Chondrocyte (in vitro differentiated cells): ENCODE measurements at places on chromosomes 6 and 20. TPM values are rescaled to one million over a fixed set of nuclear protein-coding genes. Genes with fewer than 3 reads are reported as not detected.

KLHDC3 gene
- total RNA-seq = 66.3 to 96.9 TPM (median 90.3 TPM) in 3 replicates

HSPA1A gene
- total RNA-seq = 23.0 to 46.3 TPM (median 46.2 TPM) in 3 replicates

CST2 gene
- not detected in 3 replicates for total RNA-seq

ROS1 gene
- total RNA-seq = not detected in 3 replicates

CASS4 gene
- 0.10 to 0.39 TPM in 2 of 3 replicates, not detected in the other for total RNA-seq

SPATS1 gene
- total RNA-seq = not detected in 3 replicates

DNA sequence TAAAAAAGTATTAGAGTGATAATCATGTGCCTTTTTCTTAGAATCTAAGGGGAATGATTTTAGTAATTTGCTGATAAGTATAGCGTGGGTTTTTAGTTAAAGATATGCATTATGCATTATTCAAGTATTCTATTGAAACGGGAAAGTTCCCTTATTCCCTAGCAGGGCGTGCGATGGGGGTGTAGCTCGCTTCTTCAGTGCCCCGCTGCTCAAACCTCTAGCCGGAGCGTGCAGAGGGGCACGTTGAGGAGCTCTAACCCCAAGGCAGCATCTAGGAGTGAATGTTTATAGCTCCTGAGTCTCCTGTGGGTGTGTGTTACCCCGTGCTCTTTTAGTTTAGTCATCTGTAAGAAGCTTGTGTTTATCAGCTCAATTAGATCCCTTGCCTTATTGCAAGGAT, 1339.5 kb upstream of the MAP3K7 start:
- no peak overlapping the region for H3K27ac ChIP-seq
- no peaks in the 10 kb centered on the region for H3K4me1 ChIP-seq
- no peaks in the 10 kb centered on the region for H3K27me3 ChIP-seq
- H3K4me3 ChIP-seq = no peak overlapping the region

GRCh38 chr6:166553563-166554271, 32.8 kb downstream of the RAMACL start:
- H3K4me1 ChIP-seq = peaks cover 69% of the 10 kb centered on the region
- H3K36me3 ChIP-seq = peaks cover 1% of the 10 kb centered on the region
- H3K4me3 ChIP-seq = no peak overlapping the region
- no peak for DNase-seq

DNA sequence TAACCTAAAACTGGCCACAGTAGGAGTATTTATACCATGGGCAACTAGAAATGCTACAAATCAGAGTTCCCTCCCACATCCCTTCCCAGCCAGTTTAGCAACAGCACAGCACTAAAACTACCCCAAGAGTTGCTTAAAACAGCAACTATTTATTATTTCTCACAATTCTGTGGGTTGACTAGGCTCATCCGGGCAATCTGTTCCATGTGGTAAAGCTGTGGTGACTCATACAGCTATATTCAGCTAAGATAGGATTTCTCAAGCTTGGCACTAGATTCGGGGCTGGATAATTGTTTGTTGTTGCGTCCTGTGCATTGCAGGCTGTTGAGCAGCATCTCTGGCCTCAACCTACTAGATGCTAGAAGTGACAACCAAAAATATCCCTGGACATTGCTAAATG, 8.6 kb upstream of the HECA start:
- H3K27ac ChIP-seq = peak overlapping the region; percentile 42
- peaks cover 24% of the 10 kb centered on the region for H3K4me1 ChIP-seq
- no peaks in the 10 kb centered on the region for H3K36me3 ChIP-seq
- no peak overlapping the region for H3K4me3 ChIP-seq
- H3K27me3 ChIP-seq = no peaks in the 10 kb centered on the region

DNA sequence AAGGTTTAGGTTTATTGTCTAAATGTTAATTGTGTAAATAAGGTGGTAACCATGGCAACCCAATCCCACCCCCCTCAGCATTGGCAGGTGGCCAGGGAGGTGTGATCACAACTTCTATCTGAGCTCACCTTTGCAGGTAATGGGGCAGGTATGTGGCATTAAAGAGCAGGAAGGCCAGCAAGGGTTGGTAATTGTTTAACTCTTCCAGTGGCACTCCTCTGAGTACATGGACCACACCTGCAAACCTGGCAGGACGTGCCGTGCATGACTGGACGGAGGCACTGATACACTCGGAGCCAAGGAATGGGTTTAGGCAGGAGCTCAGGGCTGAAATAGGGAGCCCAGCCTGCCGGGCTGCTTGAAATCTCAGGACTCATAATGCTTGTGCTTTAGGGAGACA, 107.0 kb upstream of the BMP2 start:
- no peak overlapping the region for H3K27ac ChIP-seq
- peaks cover 8% of the 10 kb centered on the region for H3K4me1 ChIP-seq
- H3K27me3 ChIP-seq = no peaks in the 10 kb centered on the region
- no peaks in the 10 kb centered on the region for H3K36me3 ChIP-seq
- H3K4me3 ChIP-seq = no peak overlapping the region
- DNase-seq = no peak

DNA sequence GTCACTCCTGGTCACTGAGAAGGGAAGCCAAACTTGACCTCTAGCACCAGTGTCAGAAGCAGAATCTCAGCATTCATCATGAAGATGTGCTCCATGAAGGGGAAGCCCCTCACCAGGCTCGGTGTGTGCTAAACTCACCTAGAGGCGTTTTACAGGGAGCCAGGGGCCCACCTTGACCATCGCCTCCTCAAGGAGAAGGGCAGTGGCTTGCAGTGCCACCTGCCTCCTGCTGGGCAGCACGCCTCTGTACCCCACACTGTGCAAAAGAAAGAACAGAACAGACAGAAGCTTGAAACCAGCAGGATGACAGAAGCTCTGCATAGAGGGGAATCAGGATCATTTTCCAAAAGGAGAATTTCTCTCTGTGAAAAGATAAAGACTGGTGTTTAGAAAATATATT, 39.7 kb downstream of the NOX3 start:
- H3K36me3 ChIP-seq = no peaks in the 10 kb centered on the region
- H3K27me3 ChIP-seq = no peaks in the 10 kb centered on the region
- no peak overlapping the region for H3K4me3 ChIP-seq
- H3K27ac ChIP-seq = no peak overlapping the region
- DNase-seq = no peak

DNA sequence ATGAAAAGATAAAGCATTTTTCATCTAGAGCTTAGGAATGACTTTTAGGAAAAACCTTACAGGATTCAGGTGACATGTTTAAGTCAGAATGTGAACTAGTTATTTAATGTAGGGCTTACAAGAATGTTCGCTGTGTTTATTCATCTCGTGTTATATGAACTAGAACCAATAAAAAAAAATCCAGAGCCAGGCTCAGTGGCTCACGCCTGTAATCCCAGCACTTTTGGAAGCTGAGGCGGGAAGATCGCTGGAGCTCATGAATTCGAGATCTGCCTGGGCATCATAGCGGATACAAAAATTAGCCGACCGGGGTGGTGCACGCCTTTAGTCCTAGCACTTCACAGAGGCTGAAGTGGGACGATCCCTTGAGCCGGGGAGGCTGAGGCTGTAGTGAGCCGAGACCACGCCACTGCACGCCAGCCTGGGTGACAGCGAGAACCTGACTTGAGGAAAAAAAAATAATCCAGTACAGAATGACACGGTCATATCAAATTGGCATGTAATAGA, 46.3 kb downstream of the OR2B2 start:
- H3K4me1 ChIP-seq = peaks cover 31% of the 10 kb centered on the region
- peak overlapping the region; percentile 83 for H3K4me3 ChIP-seq
- peak overlapping the region; percentile 76 for H3K27ac ChIP-seq

DNA sequence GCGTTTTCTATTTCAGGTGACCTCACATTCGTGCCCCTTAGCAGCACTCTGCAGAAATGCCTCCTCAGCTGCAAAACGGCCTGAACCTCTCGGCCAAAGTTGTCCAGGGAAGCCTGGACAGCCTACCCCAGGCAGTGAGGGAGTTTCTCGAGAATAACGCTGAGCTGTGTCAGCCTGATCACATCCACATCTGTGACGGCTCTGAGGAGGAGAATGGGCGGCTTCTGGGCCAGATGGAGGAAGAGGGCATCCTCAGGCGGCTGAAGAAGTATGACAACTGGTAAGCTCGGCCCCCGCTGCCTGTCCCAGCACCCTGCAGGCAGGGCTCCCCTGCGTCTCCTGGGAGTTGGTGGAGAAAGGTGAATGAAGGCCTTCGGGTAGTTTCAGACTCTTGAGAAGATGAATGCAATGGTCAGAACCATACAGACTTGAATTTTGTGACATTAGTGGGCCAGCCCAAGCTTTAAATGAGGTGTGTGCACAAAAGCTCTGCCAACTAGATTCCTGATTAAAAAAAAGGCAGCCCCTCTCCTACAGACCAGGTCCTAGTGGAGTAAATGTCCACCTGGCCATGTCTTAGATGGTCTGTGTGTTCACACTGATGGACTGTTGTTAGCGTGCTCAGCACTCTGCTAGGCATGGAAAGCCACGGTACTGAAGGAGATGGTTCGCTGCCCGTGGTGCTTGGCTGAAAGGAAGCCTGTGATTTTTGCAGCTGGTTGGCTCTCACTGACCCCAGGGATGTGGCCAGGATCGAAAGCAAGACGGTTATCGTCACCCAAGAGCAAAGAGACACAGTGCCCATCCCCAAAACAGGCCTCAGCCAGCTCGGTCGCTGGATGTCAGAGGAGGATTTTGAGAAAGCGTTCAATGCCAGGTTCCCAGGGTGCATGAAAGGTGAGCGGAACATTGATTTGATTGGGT, 708 bp downstream of the PCK1 start:
- H3K27ac ChIP-seq = no peak overlapping the region
- peaks cover 48% of the 10 kb centered on the region for H3K27me3 ChIP-seq
- no peaks in the 10 kb centered on the region for H3K4me1 ChIP-seq
- H3K36me3 ChIP-seq = no peaks in the 10 kb centered on the region
- H3K4me3 ChIP-seq = no peak overlapping the region
